ENCODE measurements at places on chromosomes 13 and 19.

- no peak for DNase-seq
Measured at GRCh38 chr13:110123041-110123809, 183.7 kb downstream of the COL4A1 start.

DNA sequence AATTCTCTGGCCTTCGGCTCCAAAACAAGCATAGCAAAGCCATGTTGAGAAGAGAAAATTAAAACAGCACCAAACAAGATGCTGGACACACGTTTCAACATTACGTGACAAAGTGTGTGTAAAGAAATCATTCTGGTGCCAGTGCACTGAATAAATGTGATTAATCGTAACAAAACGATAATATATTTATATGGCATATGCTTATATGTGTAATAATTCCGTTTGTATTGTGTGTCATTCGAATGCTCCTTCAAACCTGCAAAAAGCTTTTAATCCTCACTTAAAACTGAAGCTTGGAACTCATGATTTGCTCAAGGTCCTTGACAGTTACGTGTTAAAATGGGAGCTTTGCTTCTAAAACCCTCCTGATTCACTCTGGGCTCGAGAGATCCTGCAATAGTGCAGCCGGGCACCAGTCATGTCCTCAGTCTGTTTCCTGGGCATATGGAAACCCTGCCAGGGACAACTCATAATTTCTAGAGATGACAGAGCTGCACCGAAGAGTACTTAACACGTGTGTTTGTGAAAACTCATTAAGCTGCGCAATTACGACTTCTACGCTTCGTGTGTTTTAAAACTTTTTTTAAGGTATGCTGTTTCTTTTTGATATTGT lies 731 bp upstream of the AKAP8L start:
- no peak for DNase-seq

DNA sequence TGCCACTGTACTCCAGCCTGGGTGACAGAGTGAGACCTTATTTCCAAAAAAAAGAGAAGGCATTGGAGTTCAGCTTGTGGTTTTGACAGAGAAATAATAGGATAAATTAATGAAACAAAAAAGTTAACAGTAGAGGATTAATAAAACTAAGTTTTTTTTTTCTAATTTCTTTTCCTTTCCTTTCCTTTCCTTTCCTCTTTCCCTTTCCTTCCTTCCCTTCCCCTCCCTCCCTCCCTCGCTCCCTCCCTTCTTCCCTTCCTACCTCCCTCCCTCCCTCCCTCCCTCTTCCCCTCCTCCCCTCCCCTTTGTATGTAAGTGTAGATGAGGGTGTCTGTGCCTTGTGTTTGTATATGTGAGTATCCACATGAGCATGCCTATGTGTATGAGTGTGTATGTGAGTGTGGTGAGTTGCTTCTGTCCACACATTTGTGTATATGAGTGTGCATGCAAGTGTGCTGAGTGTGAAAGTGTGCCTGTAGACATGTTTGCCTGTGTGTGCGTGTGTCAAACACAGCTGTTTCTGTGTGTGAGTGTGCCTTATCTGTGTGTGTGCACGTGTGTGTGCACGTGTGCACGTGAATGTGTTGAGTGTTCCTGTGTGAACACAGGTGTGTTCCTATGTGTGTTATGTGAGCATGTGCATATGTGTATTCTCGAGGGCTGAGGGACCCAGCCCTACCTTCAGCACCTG lies 12.5 kb upstream of the MZF1 start:
- no peak for DNase-seq

GRCh38 chr19:35295792-35296462 lies 4.0 kb downstream of the MAG start:
- peak; percentile 34 for DNase-seq

- no peak for DNase-seq
Measured at GRCh38 chr13:28002886-28003698, 14.6 kb upstream of the URAD start.

GRCh38 chr13:43558939-43559338 lies 227.8 kb downstream of the ENOX1 start:
- no peak for DNase-seq

DNA sequence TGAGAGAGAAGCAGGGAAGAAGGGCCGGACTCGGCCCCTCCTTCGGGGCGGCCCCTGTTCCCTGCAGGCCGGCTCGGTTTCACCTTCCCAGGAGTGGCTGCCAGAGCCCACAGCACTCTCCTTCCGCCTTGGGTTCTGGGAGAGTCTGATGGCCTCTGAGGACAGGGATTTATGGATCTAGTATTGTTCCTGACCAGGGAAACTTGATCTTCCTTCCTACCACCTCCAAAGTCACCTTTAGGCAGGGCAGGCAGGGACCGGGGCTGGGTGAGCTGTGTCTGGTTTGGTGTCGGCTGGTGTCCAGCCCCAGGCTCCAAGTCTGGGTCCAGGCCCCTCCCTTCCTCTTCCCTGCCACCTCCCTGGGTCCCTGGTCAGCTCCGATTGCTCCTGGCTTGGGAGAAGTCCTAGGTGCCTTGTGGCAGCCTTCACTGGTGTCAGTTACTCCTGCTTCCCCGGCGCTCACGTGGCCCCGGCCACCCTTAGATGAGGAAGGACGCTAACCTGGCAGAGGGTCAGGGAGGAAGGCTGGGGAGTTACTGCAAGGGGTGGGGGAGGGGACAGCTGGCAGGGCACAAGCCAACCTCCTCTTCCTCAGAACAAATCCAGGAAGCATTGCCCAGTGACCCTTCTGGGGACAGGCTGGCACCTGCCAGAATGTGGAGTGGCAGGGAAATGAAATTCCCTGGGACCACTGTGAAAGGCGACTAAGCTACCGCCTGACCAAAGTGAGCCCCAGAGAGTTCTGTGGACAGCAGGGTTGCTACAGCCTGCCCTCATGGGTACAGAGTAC lies 18.8 kb downstream of the RFX1 start:
- DNase-seq, result no peak

DNA sequence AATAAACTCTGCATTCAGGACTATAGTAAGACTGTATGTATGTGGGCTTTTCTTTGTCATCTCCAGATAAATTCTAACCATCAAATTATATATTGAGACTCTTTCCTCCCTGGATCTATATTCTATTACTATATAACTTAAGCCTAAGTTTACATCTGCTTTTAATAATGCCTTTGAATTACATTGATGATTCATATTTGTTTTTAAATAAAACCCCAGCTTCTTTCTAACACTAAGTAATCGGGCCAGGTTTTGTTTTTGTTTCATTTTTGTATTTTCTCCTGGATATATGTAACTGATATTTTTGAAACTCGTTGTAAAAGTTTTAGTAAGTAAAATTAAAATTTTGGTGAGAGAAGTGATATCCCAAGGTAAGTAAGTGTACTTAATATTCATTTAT lies 1599.1 kb downstream of the PCDH9 start:
- no peak for DNase-seq

- no peak for DNase-seq
Measured at GRCh38 chr13:36370108-36370429, 23.9 kb upstream of the SPART start.

DNA sequence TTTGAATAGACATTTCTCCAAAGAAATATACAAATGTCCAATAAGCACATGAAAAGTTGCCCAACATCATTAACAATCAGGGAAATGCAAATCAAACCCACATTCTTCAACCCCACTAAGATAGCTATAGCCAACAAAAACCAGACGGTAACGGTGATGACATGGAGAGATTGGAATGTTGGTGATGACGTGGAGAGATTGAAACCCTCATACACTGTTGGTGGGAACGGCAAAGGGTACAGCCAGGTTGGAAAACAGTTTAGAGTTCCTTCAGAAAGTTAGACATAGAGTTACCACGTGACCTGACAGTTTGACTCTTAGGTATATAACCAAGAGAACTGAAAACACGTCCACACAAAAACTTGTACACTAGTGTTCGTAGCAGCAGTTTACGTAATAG lies 48.1 kb downstream of the TNFRSF19 start:
- DNase-seq, result no peak

- DNase-seq, result no peak
Measured at GRCh38 chr19:49180659-49181058, 23.1 kb downstream of the TRPM4 start.

- no peak for DNase-seq
Measured at GRCh38 chr13:27679896-27680295, 58.2 kb downstream of the POLR1D start.

GRCh38 chr19:16452325-16452724 lies 19.4 kb downstream of the EPS15L1 start:
- no peak for DNase-seq

Data from activated naive CD4-positive, alpha-beta T cell treated with anti-CD3 and anti-CD28 coated beads, Interleukin-2, amount 50 U/mL, for 16 hours (primary cell).